ENCODE measurements at places on chromosomes 12 and 14.

- DNase-seq, result no peak
These were observed 893.3 kb downstream of the FLRT2 start for GRCh38 chr14:86423214-86423613.

- no peak for DNase-seq
These were observed 120.1 kb downstream of the AACS start for GRCh38 chr12:125185311-125185739.

- peak; percentile 51 for DNase-seq
These were observed 11.7 kb downstream of the TPCN1 start for GRCh38 chr12:113232840-113233585.

DNA sequence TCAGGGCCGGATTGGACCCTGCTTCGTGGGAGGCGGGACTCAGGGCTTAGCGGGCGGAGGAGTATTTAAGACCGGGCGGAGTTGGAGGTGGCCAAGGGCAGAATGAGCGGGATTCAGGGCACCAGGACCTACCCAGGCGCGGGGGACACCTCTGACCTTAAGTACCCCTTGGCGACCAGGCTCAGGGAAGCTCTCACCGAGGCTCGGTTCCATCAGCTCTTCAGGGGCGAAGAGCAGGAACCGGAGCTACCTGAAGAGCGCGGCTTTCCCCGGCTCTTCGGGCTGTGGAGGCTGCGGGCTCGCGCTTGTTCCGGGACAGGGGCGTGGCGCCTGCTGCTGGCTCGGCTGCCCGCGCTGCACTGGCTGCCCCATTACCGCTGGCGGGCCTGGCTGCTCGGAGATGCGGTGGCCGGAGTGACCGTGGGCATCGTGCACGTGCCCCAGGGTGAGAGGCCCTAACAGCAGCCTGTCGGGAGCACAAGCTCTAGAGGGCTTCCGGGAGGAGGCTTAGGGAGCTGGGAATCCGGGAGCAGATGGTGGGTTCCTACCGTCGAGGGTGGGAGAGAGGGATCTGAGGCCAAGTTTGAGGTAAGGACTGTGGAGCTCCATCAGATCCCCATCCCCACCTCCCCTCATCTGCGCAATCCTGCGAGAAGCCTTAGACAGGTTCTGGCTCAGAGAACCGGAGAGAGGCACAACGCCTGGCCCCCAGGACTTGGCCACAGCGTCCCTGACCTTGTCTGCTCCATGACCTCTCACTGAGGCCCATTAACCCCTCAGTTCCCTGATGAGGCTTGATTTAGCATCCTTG lies 8.4 kb downstream of the ARHGEF25 start:
- no peak for DNase-seq
